ENCODE measurements at places on chromosomes 16 and 17. TPM values are rescaled to one million over a fixed set of nuclear protein-coding genes. Genes with fewer than 3 reads are reported as not detected.

DNA sequence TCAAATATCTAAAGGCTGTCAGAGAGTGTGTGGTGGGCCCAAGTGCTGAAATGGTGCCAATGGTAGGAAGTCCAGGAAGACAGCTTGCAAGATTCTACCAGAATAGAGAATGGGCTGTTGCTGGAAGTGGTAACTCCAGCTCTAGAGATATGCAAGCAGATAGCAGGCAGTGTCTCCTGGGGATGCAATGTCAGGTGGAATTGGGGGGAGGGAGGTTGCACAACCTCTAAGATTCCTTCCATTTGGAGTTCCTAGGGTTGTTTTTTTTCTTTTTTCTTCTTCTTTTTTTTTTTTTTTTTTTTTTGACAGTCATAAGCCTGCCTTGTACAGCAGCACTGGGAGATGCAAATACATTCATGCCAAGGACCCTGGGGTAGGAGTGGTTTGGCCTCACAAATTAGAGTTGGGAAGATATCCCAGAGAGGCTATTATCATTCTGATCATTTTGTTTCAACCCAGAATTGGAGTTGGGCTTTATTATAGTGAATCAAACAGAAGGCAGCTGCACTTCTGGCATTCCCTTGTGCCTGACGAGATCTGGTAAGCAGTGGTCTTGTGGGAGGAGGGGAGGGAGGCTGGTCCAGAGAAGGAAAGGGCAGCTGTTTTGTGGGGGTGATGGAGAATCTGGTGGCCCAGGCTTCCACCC, 51.1 kb downstream of the SLC6A2 start:
- H3K27me3 ChIP-seq: peaks cover 61% of the 10 kb centered on the region
- H3K4me3 ChIP-seq: no peak overlapping the region
- DNase-seq: no peak
- no peaks in the 10 kb centered on the region for H3K36me3 ChIP-seq
- H3K4me1 ChIP-seq: no peaks in the 10 kb centered on the region
- H3K27ac ChIP-seq: no peak overlapping the region

GRCh38 chr16:49866595-49867071, 10.7 kb upstream of the ZNF423 start:
- H3K4me3 ChIP-seq: no peak overlapping the region
- H3K27ac ChIP-seq: no peak overlapping the region
- peaks cover 7% of the 10 kb centered on the region for H3K4me1 ChIP-seq
- H3K27me3 ChIP-seq: no peaks in the 10 kb centered on the region

GRCh38 chr17:17139972-17140589, 66.1 kb downstream of the PLD6 start:
- H3K27me3 ChIP-seq: no peaks in the 10 kb centered on the region
- peaks cover 45% of the 10 kb centered on the region for H3K36me3 ChIP-seq
- H3K27ac ChIP-seq: no peak overlapping the region
- H3K4me1 ChIP-seq: no peaks in the 10 kb centered on the region
- H3K4me3 ChIP-seq: no peak overlapping the region

- H3K4me3 ChIP-seq: no peak overlapping the region
- no peaks in the 10 kb centered on the region for H3K27me3 ChIP-seq
- no peak for DNase-seq
- H3K4me1 ChIP-seq: no peaks in the 10 kb centered on the region
- no peaks in the 10 kb centered on the region for H3K36me3 ChIP-seq
Measured at GRCh38 chr16:25812215-25812614, 120.5 kb downstream of the HS3ST4 start.

GRCh38 chr17:79340333-79341221, 266.0 kb downstream of the ENGASE start:
- no peak overlapping the region for H3K27ac ChIP-seq
- no peak for DNase-seq
- no peaks in the 10 kb centered on the region for H3K36me3 ChIP-seq

- H3K4me1 ChIP-seq: no peaks in the 10 kb centered on the region
- peak; percentile 77 for DNase-seq
- H3K27me3 ChIP-seq: no peaks in the 10 kb centered on the region
- no peaks in the 10 kb centered on the region for H3K36me3 ChIP-seq
- no peak overlapping the region for H3K4me3 ChIP-seq
Measured at GRCh38 chr17:9924735-9925191, 19.7 kb upstream of the RCVRN start.

DNA sequence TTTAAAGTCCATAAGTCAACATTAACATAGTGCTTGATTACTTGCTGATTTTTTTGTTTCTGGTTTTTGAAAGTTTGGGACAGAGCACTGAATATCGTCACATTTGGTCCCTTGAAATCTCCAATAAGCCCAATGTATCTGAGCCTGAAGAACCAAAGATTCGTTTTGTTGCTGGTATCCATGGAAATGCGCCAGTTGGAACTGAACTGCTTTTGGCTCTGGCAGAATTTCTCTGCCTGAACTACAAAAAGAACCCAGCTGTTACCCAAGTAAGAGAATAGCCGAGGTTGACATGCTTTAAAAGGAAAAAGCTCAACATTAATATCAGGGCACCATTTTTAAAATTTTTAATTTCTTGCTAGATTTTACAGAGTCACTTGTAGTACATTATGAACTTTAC, 27.7 kb upstream of the GOSR1 start:
- no peak overlapping the region for H3K27ac ChIP-seq
- peak; percentile 68 for DNase-seq
- peaks cover 11% of the 10 kb centered on the region for H3K36me3 ChIP-seq
- H3K4me1 ChIP-seq: no peaks in the 10 kb centered on the region

GRCh38 chr16:830107-830870, 29.8 kb upstream of the GNG13 start:
- H3K36me3 ChIP-seq: no peaks in the 10 kb centered on the region
- H3K27ac ChIP-seq: no peak overlapping the region
- H3K4me3 ChIP-seq: no peak overlapping the region
- no peaks in the 10 kb centered on the region for H3K4me1 ChIP-seq

DNA sequence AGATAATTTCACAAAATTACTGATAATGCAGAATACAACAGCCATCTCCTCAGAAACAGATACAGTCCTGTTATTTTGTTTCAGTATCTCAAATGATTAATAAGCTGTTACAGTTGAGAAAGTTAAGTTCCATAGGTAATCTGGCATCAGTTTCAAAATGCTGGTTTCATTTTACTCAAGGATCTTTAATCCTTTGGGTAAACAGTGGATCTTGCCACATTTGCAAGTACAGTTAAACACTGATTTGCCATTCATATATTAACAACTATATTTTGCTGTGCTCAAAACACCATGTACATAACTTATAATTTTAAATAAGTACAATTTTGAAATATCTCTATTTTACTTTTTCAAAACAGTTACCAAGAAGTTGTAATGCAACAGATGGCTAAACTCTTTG, 31.2 kb downstream of the RPGRIP1L start:
- no peak overlapping the region for H3K4me3 ChIP-seq
- H3K36me3 ChIP-seq: no peaks in the 10 kb centered on the region
- no peaks in the 10 kb centered on the region for H3K4me1 ChIP-seq
- DNase-seq: no peak

- H3K4me3 ChIP-seq: peak overlapping the region; percentile 53
- no peaks in the 10 kb centered on the region for H3K36me3 ChIP-seq
- H3K27ac ChIP-seq: no peak overlapping the region
- no peak for DNase-seq
Measured at GRCh38 chr16:15435216-15435864, 952 bp downstream of the BMERB1 start.

DNA sequence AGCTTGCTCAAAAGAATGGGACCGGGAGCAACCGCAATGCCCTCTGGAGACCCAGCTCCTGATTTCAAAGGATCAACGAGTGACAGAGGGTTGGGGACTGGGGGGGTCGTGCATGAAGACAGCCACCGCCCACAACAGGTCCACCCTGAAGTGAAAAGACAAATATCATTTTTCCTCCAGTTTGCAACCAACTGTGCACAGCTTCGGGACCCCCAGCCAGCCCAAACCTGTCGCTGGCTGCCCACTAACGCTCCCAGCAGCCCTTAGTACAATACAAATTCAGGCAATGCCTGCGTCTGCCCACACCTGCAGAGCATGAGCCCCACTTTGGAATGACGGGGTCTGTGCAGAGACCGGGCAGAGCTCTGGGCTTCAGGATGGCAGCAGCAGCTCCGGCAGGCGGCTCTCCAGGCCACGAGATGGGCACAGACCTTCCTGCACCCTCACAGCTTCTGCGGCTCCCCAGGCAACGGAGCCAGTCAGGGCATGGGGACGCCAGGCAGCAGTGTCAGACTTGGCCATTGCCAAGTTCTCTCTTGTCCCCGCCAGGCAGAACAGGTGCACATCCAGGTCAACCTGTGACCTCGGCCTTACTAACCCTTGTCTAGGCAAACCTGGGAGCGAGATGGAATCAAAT, 60.1 kb downstream of the TBC1D16 start:
- H3K36me3 ChIP-seq: no peaks in the 10 kb centered on the region
- H3K4me1 ChIP-seq: no peaks in the 10 kb centered on the region
- DNase-seq: no peak
- H3K4me3 ChIP-seq: no peak overlapping the region

- no peaks in the 10 kb centered on the region for H3K27me3 ChIP-seq
- H3K27ac ChIP-seq: peak overlapping the region; percentile 62
- H3K36me3 ChIP-seq: peaks cover 17% of the 10 kb centered on the region
- no peak for DNase-seq
- H3K4me1 ChIP-seq: peaks cover 5% of the 10 kb centered on the region
- no peak overlapping the region for H3K4me3 ChIP-seq
Measured at GRCh38 chr17:76781056-76781982, 43.4 kb downstream of the MFSD11 start.

DNA sequence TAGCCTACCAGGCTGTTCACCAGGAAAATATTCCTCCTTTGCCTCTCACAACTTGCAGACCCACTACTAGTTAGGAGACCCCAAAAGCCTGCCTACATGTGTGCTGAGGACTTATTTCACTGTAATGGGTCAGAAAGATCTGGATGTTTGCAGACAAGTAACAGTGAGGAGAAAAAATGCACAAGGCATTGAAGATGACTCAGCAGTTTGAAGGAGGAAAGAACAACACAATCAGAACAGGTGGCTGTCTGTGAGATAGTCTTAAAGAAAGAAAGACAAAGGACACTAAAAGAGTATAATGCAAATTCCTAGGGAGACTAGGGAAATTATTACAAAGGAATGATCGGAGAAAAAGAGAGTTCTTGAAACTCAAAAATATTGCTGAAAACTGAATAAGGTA, 69.0 kb downstream of the ANKFN1 start:
- H3K4me1 ChIP-seq: no peaks in the 10 kb centered on the region
- no peaks in the 10 kb centered on the region for H3K27me3 ChIP-seq
- DNase-seq: no peak

DNA sequence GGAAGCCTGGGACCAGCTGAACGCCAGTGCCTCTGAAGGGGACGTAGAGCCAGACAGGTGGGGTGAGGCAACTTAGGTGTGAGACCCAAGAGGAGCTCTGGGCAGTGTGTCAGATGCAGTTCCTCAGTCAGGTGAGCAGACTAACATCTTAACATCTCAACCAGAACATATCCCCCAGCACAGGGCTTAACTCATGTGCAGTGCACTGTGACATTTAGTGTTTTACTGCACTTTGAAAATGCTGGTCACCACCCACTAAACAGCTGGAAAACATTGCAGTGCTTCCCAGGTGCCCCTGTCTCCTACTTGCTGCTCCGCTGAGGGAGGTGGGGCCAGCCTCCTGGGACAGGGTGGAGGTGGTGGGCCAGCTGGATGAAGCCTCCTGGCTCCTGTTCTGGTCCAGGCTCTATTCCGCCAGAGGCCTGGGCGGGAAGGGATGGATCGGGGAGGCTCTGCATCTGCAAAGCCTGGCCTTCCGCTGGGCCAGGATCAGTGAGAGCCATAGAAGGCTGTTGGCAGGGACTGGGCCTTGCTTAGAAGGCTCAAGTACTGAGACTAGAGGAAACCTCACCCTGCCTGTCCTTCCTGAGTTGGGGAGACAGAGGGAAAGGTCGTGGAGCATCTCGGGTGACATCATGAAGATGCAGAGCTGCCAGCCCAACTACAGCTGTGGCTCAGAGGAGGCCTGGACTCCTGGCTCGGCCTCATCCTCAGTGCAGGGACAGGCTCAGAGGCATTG, 7.9 kb upstream of the MRC2 start:
- H3K4me3 ChIP-seq: no peak overlapping the region
- H3K27me3 ChIP-seq: no peaks in the 10 kb centered on the region
- DNase-seq: no peak
- no peak overlapping the region for H3K27ac ChIP-seq

- H3K27ac ChIP-seq: no peak overlapping the region
- no peak for DNase-seq
- H3K4me3 ChIP-seq: no peak overlapping the region
- no peaks in the 10 kb centered on the region for H3K36me3 ChIP-seq
- H3K27me3 ChIP-seq: no peaks in the 10 kb centered on the region
Measured at GRCh38 chr16:5895137-5895536, 797.5 kb upstream of the EEF2KMT start.

GRCh38 chr17:647324-648197, 67.1 kb downstream of the VPS53 start:
- H3K36me3 ChIP-seq: peaks cover 12% of the 10 kb centered on the region
- no peak overlapping the region for H3K4me3 ChIP-seq
- H3K27me3 ChIP-seq: no peaks in the 10 kb centered on the region
- no peaks in the 10 kb centered on the region for H3K4me1 ChIP-seq
- no peak for DNase-seq

- peaks cover 17% of the 10 kb centered on the region for H3K4me1 ChIP-seq
- H3K27me3 ChIP-seq: no peaks in the 10 kb centered on the region
Measured at GRCh38 chr16:69620573-69620972, 54.8 kb downstream of the NFAT5 start.

GRCh38 chr16:11836650-11837244, 14.6 kb downstream of the RSL1D1 start:
- no peak overlapping the region for H3K4me3 ChIP-seq
- peaks cover 6% of the 10 kb centered on the region for H3K4me1 ChIP-seq
- H3K27me3 ChIP-seq: no peaks in the 10 kb centered on the region
- peak overlapping the region; percentile 91 for H3K27ac ChIP-seq
- peaks cover 39% of the 10 kb centered on the region for H3K36me3 ChIP-seq
- peak; percentile 68 for DNase-seq

GRCh38 chr16:19196871-19197270, 28.8 kb downstream of the SYT17 start:
- no peak overlapping the region for H3K27ac ChIP-seq
- no peaks in the 10 kb centered on the region for H3K4me1 ChIP-seq
- no peaks in the 10 kb centered on the region for H3K27me3 ChIP-seq
- H3K4me3 ChIP-seq: no peak overlapping the region
- no peak for DNase-seq
- no peaks in the 10 kb centered on the region for H3K36me3 ChIP-seq

GRCh38 chr17:50686494-50687199, 21.1 kb downstream of the ANKRD40 start:
- H3K4me3 ChIP-seq: no peak overlapping the region
- H3K27ac ChIP-seq: no peak overlapping the region
- no peaks in the 10 kb centered on the region for H3K36me3 ChIP-seq
- DNase-seq: no peak
- peaks cover 9% of the 10 kb centered on the region for H3K4me1 ChIP-seq
- H3K27me3 ChIP-seq: no peaks in the 10 kb centered on the region

Gene CTU2
- total RNA-seq: 9.3 TPM

Gene SMIM36
- not detected for total RNA-seq
